Activated CD4-positive, CD25-positive, alpha-beta regulatory T cell treated with anti-CD3 and anti-CD28 coated beads, Interleukin-2, amount 50 U/mL, for 16 hours (primary cell): ENCODE measurements at places on chromosomes 1 and 21.
A peak's percentile ranks its signal among the peaks of the same experiment; 100 is the strongest.

GRCh38 chr1:201176940-201177339 lies 13.7 kb upstream of the IGFN1 start:
- no peak for DNase-seq

DNA sequence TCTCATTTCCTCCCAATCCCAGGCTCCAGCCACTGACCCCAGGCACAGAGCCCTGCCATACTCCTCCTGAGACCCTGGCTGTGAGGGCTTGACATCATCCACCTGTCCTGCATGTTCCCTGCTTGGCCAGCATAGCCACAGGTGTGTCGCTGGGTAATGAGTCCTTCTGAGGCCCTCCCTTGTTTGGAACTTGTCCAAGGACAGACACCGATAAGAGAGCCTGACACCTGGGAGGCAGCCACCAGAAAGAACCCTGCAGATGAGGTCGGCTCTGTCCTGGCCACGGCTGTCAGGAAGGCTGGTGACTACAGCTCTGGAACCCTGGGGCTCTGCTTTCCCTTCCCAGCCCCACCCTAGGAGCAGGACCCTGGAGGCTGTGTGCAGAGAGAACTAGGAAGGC lies 34.6 kb downstream of the TMEM63A start:
- DNase-seq = no peak

DNA sequence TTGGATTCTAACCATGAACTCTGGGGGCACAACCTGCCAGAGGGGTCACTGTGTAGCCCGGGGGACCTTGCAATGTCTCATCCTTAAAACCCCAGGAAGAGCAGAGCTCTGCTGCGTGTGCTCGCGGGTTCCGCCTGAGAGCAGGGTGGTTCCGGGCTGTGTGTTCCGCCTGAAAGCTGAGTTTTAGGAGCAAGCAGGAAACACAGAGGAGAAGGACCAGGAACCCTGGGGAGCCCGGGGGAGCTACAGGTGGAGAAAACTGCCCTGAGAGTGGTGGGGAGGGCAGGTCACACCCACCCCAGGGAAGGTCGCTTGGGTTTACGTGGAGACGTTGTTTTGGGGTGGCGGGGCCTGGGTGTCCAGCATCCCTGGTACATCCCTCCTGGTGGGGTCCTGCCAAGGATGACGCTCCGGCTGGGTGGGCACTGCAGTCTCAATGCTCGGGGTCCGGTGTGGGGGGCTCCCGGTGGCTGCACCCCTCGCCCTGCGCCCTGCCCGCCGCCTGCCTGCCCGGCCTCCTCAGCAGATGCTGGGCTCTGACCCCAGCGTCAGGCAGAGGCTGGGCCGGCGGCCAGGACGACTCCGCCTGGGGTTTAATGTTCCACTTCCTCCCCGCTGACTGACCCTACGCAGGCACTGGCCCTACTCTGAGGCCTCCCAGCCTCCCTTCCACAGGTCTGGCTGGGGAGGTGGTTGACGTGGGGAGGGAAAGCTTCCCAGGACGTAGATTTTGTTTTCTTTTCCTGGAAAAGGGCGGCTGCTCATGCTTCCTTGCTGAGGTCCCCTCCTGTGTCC lies 17.3 kb upstream of the C1orf159 start:
- DNase-seq = no peak

GRCh38 chr1:116311756-116312680 lies 61.0 kb upstream of the ATP1A1 start:
- no peak for DNase-seq

DNA sequence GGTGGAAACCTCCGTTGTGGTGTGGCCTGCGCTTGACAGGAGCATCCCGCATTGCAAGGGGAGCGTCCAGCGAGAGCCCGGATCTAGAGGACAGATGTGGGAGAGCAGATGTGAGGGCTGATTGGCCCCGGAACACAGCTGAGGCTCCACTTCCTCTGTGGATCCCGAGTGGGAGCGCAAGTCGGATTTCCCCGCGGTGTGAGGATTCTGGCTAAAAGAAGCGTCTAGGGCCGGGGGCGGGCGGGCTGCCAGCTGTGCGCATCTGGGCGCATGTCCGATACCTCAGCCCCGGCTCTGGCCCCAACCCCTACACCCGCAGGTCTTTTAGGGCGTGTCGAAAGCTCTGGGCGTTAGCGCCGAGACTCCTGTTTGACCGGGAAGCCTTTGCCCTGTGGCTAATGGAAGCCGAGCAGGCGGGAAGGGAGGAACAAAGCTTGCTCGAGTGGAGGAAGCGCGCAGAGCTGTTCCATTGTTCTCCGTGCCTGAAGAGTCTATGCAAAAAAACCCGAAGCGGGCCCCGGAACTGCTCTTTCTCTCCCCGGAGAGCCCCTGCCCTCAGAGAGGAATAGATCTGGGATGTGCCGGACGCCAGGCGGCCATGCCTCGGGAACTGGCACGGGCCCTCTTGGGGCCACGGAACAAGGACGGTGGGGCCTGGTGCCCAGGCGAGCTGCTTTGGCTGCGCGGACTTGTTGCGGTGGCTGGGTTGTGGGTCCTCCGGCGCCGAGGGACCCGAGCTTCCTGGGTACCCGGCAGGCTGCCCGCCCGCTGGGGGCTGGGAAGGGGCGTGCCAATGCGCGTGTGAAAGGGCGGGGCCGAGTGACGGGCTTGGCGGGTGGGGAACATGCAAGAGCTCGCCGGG lies 111.1 kb downstream of the NAV1 start:
- DNase-seq = no peak

GRCh38 chr1:84724128-84724860 lies 34.0 kb upstream of the SSX2IP start:
- peak; percentile 4 for DNase-seq

DNA sequence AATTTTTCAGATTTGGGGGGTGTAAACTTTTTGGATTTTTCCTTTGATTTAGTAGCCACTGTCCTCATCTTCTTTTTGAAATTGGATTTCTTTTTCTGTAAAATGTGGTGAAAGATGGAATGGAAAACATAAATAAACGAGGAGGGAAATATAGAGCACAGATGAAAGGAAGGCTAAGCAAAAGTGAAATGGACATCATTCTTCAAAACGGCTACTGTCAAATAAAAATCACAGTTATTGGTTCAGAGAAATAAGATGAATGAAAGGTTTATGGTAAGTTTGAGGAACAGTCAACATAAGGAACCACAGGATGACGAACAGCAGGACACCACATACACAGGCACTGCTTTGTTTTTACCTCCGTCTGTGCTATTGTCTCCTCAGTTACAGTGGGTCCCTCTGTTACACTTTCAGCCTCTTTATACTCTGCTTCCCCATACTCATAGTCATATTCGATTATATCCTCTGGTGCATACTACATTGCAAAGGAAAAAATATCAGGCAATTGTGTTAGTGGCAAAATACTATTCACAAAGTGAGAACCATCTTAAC lies 82.4 kb downstream of the COL11A1 start:
- no peak for DNase-seq

DNA sequence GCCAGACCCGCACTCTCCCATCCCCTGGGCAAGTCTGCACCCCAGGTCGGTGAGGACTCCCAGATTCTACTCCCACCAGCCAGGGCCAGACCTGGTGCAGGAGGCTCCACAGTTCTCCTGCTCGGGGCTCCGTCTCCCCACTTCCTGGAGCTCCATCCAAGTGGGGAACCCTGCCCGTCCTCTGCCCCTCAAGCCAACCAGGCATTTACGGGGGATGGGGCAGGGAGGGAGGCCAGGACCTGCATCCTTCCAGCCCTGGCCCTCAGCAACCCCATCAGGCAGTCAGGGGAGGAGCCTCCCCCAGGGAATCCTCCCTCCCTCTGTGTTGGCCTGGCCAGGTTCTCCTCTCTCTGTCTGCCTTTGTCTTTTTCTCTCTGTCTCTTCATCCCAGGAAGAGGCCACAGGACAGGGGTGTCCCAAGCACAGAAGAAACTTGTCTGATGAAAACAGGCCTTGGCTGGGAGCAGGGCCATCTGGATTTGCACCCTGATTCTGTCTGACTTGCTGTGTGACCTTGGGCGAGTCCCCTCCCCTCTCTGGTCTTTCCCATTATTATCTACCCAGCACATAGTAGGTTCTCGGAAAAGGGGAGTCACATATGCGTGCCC lies 18.5 kb upstream of the EPHA2 start:
- no peak for DNase-seq

GRCh38 chr1:51283979-51284378 lies 46.4 kb downstream of the TTC39A start:
- DNase-seq = no peak

GRCh38 chr1:201982082-201982622 lies 296 bp upstream of the RNPEP start:
- peak; percentile 29 for DNase-seq

DNA sequence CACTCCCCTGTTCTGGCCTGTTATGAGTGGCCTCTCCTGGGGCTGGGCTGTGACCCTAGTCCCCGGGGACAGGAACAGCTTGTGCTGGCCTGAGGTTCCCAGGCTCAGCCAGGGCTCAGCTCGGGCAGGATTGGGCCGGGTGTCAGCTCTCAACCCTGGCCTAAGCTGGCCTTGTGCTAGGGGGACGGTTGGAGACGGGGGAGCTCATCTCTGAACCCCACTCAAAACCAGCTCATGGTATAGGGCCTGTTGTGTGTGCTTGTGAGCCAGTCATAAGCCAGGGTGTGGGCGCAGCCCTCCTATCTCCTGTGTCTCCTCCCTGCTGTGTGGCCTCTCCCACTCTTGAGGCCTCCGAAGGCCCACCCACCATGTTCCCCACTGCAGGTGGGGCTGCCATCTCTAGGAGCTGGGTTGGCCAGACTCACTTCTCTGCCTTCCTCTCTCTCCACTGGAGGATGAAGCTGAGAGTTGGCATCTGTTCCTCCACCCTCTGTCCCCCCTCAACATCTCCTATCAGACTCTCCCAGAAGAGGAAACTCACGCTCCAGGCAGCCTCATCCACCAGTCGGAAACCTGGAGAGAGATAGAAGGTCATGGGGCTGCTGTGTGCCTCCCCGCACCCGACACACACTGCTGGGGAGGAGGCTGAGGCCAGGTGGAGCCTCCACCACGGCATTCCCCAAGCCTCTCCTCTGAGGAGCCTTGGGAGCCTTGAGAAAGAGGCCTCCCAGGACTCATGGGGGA lies 1.4 kb downstream of the PEAR1 start:
- no peak for DNase-seq

GRCh38 chr1:179340918-179341317 lies 24.9 kb upstream of the AXDND1 start:
- DNase-seq = no peak

DNA sequence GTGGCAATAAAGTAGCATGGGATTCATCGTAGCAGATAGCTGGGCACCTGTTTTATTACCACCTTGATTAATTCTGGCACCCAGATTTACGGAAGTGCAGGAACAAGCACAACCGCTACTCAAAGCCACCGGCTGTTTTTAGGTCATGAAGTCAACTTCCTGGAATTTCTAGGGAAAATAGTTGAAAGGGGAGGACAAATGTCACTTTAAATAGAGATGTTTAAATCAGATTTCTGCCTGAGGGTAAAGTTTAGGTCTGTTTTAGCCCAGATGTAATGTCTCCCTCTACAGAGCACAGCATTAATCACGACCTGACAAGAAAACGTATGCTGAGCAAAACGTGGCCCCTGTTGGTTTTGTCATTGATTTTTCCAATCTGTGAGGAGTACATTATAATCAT lies 8.0 kb downstream of the ADGRL2 start:
- no peak for DNase-seq

GRCh38 chr1:223223091-223223995 lies 80.3 kb upstream of the TLR5 start:
- DNase-seq = no peak

DNA sequence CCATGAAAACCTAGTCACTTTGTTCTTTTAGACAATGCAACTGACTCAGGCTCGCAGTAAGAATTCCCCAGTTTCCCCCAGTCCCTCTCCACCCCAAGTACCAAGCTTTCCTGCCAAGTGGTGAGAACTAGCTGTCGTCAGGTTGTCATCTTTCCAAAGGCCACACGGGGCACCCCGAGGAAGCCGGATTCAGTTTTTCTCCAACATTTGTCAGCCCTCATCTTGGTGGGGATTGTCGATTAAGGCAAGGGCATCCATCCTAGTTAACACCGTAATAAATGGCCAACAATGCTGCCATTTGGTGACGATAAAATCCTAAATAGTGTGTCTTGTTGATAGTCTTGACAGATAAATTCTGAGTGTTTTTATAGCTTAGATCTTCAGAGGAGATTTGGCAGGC lies 55.9 kb upstream of the PROX1 start:
- no peak for DNase-seq

GRCh38 chr1:78831731-78832360 lies 174.7 kb downstream of the ADGRL4 start:
- no peak for DNase-seq

- no peak for DNase-seq
Observed at GRCh38 chr1:205568135-205568468, 63.6 kb downstream of the CDK18 start.

GRCh38 chr1:6950001-6950765 lies 164.9 kb downstream of the CAMTA1 start:
- DNase-seq = no peak

- DNase-seq = no peak
Observed at GRCh38 chr1:155069551-155070157, 6.1 kb downstream of the EFNA4 start.

DNA sequence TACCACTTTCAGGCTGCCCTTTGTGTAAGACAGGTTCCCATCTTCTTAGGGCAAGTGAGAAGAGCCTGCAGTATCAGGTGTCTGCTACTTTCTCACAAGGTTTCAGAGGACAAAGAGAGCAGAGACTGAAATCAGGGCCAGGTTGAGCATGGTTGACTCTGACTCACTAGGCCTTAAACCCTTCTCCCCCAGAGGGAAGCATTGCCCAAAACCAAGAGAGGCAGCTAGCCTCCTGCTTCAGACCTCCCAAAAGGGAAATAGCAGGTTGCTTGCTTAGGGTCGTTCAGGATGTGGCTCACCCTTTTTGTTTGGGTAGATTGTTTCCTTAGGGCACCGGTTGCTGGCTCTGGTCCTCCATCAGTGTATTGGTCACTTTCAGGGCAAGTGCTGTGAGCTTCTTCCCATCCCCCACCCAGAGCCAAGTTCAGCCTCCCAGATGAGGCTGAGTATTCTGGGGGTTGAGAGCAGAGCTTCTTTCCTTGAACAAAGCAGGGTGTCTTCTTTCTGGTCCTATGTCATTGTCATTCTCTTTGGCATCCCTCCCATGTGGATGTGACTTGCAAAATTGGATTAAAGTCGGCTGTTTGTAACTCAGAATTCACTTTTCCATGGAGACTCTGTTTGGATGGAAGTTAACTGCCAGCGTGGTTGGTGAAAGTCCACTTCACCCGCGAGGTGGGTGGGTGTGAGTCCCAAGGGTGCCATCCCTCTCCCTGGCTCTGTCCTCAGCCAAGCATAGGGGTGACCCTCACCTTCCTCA lies 55.5 kb upstream of the GALNT2 start:
- DNase-seq = no peak

- no peak for DNase-seq
Observed at GRCh38 chr1:207067665-207068064, 14.6 kb downstream of the PFKFB2 start.

DNA sequence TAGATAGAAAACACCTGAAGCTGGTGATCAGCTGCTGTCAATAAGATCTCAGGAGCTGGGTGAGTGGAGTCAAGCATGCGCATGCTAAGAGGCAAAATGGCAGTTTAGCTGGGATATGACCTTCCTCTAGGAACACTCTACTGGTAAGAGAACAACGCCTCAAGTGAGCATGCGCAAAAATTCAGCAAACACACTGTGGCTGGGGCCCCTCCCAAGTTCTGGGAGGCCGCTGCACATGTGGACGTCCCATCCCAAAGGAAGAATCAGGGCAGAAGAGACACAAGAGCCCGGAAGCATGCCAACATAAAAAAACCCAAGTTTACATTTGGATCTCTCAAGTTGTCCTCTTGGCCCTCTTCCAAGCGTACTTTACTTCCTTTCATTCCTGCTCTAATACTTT lies 126.3 kb upstream of the F3 start:
- DNase-seq = no peak
